Placental epithelial cell (primary cell): ENCODE measurements at places on chromosomes 3 and 15. TPM values are rescaled to one million over a fixed set of nuclear protein-coding genes. Genes with fewer than 3 reads are reported as not detected.

Gene FEZF2
- total RNA-seq = not detected in 2 replicates

Gene CKMT1A
- 1.6 and 2.3 TPM in 2 replicates for total RNA-seq

Gene GOLGA8T
- total RNA-seq = not detected in 2 replicates

Gene CLRN1
- total RNA-seq = not detected in 2 replicates

Gene A4GNT
- total RNA-seq = not detected in 2 replicates

Gene C3orf85
- not detected in 2 replicates for total RNA-seq

Gene ARHGAP11A
- total RNA-seq = 3.9 and 4.8 TPM in 2 replicates

Gene CLDN1
- 0.11 TPM in 1 of 2 replicates, not detected in the other for total RNA-seq

Gene SCAANT1
- total RNA-seq = not detected in 2 replicates

Gene SLC33A1
- 27.1 and 61.6 TPM in 2 replicates for total RNA-seq
